Activated CD4-positive, CD25-positive, alpha-beta regulatory T cell treated with anti-CD3 and anti-CD28 coated beads, Interleukin-2, amount 50 U/mL, for 72 hours (primary cell): ENCODE measurements at places on chromosomes 1 and 21.

- no peak for DNase-seq
Observed at GRCh38 chr21:37414292-37415253, 48.0 kb downstream of the DYRK1A start.

DNA sequence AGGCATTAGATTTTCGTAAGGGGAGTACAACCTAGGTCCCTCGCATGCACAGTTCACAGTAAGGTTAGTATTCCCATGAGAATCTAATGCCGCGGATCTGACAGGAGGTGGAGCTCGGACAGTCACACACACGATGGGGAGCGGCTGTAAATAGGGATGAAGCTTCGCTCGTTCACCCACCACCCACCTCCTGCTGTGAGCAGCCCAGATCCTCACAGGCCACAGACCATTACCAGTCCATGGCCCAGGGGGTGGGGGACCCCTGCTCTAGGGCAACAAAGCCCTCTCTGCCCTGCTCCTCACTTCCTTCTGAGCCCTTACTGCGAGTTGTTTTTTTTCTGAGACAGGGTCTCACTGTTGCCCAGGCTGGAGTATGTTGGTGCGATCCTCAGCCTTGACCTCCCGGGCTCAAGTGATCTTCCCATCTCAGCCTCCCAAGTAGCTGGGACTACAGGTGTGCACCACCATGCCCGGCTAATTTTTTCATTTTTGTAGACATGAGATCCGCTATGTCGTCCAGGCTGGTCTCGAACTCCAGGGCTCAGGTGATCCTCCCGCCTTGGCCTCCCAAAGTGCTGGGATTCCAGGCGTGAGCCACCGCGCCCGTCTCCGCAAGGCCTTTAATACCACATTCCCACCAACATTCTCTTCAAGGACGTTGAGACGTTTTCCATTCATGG, 21.3 kb downstream of the TRPM2 start:
- no peak for DNase-seq

GRCh38 chr1:164787834-164788231, 228.8 kb downstream of the PBX1 start:
- DNase-seq = no peak

DNA sequence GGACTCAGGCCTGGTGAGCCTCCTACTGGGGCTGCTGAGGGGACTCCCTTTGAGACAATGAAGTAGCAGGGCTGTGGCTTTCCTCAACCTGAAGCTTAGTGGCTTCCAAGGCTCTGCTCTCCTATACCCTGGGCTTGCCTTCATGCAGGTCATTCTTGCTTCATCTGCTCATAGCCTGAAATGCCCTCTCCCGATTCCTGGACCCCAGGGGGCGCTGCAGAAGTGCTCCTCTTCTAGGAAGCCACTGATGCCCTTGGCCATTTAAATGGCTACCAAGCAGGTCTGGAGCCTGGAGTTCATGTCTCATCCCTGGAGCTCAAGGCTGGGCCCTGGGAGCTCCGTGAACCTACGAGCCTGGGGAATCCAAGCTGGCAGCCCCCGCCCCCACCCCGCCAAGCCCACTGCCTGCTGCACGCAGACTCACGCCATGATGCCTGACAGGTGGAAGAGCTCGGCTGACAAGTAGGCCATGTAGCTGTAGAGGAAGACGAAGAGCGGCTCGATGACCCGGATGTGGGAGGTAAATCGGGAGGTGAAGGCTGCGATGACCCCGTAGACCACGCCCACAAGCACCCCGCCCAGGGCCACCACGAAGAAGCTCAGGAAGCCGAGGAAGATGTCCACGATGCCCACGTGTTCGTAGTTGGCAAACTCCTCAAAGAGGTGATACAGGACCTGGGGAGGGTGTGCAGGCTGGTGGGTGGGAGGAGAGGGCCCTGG, 45.7 kb downstream of the SLC9A1 start:
- DNase-seq = no peak

GRCh38 chr1:113223546-113223945, 150.5 kb downstream of the LRIG2 start:
- DNase-seq = no peak

- peak; percentile 37 for DNase-seq
Observed at GRCh38 chr1:161725908-161726472, 4.6 kb downstream of the FCRLB start.

DNA sequence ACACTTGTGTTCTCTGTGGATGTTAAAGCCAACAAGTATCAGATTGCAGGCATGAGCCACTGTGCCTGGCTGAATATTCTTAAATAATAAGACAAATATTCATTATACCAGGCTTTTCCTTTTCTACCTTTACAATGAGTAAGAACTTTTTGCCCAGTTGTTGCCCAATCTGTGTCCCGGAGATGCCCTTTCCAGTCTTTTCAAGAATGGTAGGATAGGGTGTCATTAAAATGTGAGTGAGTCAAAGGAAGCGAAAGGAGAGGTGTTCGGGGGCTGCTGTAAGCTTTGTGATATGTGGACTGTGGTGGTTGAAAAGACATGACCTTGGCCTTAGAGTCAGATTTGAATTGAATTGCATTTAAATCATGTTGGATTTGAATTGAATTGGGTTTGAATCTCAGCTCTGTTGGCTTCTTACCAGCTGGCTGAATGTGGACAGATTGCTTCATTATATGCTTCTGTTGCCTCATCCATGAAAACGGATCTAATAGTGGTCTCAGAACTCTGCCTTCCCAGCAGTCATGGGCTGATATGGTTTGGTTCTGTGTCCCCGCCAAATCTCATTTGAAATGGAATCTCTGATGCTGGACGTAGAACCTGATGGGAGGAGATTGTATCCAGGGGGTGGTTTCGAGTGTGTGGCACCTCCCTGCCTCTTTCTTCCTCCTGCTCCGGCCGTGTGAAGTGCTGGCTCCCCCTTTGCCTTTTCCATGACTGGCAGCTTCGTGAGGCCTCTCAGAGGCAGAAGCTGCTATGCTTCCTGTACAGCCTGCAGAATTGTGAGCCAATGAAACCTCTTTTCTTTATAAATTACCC, 22.7 kb upstream of the AADACL3 start:
- no peak for DNase-seq

GRCh38 chr1:184739796-184740195, 14.9 kb downstream of the EDEM3 start:
- no peak for DNase-seq

- DNase-seq = no peak
Observed at GRCh38 chr1:243396876-243397275, 141.0 kb downstream of the SDCCAG8 start.

- no peak for DNase-seq
Observed at GRCh38 chr21:43818685-43819084, 29.3 kb downstream of the RRP1 start.

- no peak for DNase-seq
Observed at GRCh38 chr1:68495532-68495931, 1.4 kb downstream of the DEPDC1 start.

DNA sequence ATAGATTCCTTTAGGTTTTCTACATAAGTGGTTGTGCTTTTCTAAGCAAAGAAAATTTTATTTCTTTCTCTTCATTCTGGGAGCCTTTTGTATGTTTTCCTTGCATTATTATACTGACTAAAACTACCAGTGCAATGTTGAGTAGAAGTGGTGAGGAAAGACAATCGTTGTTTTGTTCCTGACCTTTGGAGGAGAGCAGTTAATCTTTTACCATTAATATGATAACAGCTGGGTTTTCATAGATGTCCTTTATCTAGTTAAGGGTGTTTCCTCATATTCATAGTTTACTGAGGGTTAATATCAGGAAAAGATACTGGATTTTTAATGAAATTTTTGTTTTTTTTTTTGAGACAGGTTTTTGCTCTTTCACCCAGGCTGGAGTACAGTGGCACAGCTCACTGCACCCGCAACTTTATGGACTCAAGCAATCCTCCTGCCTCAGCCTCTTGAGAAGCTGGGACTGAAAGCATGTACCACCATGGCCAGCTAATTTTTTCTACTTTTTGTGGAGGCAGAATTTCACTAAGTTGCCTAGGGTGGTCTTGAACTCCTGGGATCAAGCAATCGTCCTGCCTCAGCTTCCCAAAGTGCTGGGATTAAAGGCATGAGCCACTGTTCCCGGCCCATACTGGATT, 9.0 kb upstream of the KCTD3 start:
- no peak for DNase-seq

GRCh38 chr21:40141621-40142020, 274.4 kb downstream of the PCP4 start:
- DNase-seq = no peak

- DNase-seq = no peak
Observed at GRCh38 chr1:170367615-170368014, 164.4 kb upstream of the GORAB start.

DNA sequence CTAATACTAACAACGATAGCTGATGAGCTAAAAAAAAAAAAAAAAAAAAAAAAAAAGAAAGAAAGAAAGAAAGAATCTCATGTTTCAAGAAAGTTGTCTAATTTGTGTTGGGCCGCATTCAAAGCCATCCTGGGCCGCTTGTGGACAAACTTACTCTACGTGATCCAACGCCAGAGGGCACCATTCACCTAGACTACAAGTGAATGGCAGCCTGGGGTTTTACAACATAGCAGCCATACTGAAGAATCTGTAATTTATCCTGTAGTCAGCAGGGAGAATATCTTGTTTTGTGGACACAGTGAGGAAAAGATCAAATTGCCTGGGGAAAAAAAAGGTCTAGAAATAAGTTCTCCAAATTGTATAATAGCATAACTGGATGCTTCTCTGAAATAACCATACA, 47.0 kb downstream of the CYP2J2 start:
- no peak for DNase-seq

GRCh38 chr1:101798417-101798816, 198.3 kb downstream of the OLFM3 start:
- no peak for DNase-seq
